ENCODE measurements at places on chromosomes 7 and 10.

- DNase-seq = no peak
These were observed 116.1 kb downstream of the GPR37 start for GRCh38 chr7:124649397-124650014.

DNA sequence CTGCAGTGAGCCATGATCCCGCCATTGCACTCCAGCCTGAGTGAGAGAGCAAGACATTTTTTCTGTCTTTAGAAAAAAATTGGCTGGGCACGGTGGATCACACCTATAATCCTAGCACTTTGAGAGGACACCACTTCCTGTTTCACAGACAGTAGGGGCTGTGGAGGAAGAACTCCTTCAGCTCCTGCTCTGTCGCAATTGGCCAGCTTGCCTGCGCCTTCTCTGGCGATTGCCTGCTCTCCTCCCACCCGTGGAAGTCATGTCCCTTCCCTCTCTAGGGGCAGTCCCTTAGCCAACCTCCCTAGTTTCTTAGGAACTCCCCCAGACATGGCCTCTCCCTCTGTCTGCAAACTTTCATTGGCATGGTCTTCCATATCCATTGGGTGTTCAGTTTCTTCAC is 8.7 kb downstream of the PDSS1 start:
- DNase-seq = no peak

DNA sequence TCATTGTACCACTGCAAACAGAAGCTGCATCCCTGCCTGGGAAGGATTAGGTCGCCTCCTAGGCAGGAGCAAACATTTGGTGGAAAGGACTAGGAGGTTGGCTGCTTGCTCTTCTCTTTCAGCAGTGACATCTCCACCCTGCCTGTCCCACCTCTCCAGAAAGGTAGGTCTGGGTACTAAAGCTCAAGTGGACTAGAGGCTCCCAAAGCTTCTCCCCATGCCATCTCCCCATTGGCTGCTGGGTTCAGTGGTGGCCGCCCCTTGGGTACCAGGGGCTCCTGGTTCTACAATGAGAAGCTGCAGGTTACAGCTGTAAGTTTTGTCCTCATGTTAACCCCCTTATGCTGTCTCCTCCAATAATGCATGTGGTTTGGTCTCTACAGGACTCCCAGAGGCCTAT is 180.7 kb upstream of the MKI67 start:
- DNase-seq = no peak

- no peak for DNase-seq
These were observed 83.2 kb downstream of the CAMK1D start for GRCh38 chr10:12432402-12433189.

GRCh38 chr7:11858622-11859302 is 26.8 kb upstream of the THSD7A start:
- DNase-seq = no peak

DNA sequence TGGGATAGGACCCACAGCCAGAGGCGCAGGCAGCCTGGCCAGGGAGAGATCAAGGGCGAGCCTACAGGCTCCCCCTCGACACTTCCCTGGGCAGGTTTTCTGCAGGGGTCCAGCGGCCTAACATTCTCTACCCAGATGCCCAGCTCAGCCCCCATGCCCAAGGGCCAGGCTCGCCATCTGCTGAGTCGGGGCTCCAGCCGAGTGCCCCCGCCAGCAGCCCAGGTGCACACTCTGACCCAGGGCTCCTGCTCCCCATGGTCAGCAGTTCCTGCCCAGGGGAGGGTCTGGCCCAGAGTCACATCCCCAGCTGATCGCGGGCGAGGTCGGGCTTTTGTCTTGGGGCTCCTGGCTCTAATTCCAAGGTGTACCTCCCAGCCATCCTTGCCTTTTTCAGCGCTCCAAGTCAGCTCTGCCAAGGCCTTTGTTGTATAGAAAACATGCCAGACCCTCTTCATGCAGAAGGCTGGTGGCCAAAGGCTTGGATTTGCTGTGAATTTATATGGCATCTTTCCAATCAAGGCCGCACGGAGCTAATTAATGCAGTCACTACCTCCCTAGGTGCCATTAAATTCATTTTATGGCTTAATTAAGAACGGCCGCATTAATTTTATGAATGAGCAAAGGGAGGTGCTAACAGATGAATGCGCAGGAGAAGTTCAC is 120.6 kb downstream of the LRRC18 start:
- no peak for DNase-seq

- no peak for DNase-seq
These were observed 219.5 kb upstream of the HPS1 start for GRCh38 chr10:98666276-98666675.

- DNase-seq = no peak
These were observed 87.9 kb upstream of the PLXDC2 start for GRCh38 chr10:19728376-19728775.

DNA sequence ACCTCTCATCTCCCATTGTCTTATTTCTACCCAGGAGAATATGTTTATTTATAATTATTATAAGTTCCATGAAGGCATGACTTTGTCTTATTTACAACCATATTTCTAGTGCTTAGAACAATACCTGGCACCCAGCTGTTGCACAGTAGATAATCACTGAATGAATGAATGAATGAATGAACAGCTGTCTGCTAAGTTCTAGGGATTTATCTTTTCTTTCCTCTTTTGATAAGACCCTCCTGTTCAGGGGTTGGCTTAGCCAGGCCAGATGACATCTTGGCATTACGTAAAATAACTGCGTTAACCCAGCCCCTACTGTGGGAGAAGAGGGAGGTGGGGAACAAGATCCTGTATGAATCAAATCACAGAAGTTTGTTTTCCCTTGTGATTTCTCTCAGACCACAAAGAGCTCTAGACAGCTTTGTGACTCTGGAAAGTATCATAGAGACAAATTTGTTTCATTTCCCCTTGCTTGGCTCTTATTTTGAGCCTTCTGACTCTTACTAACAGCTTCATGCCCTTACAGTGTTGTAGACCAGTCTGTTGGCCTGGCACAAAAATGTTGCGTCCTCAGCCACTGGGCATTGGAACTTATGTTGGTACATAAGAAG is 8.4 kb downstream of the ZNF862 start:
- DNase-seq = no peak

- peak; percentile 67 for DNase-seq
These were observed 99.4 kb downstream of the CTBP2 start for GRCh38 chr10:125060826-125061556.

GRCh38 chr7:119935418-119936025 is 337.5 kb upstream of the KCND2 start:
- DNase-seq = no peak

DNA sequence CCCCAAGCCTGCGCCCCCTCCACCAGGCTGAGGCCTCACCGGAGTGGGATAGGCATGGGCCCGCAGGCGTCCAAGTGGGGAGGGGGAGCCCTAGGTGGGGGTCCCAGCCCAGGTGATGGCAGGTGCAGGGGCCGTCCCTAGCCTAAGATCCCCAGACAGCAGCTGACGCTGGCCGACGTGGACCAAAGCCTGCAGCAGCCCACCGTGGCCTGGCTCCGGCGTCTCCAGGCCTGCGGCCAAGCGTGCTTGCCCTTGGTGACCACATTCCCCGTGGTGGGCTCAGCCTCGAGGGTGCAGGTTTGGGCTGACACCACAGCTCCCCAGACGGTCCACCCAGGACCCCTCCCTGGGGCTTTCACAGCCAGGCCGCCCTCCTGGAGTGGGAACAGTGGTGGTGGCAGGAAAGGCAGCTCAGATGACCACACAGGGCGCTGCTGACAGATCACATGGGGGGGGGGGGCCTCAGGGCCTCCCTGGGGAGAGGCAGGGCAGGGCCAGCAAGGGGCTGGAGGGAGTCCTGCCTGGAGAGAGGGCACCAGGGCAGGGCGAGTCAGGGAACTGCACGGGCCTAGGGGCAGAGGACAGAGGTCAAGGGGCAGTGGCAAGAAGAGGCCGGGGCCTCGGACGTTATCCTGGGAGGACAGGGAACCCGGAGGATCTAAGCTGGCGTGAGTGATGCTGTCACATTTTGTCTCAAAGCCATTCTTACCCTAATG is 767 bp upstream of the ADAM8 start:
- DNase-seq = no peak

GRCh38 chr10:31897506-31897905 is 31.1 kb downstream of the ARHGAP12 start:
- no peak for DNase-seq

DNA sequence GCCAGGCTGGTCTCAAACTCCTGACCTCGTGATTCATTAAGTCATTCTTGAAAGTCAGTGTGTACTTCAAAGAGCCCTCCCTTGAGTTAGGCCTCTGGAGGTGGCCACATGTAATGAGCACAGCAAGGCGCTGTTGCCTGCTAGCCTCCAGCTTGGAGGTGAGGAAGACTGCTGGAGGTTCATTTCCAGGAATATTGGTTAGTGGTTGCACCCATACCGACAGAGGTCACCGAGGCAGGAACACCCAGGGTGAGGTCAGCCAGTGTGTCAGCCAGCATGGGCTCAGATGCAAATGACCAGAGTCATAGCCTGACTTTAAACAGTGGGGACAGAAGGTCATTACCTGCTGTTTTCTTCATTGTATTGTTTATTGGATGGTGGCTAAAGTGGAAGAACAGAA is 85.0 kb downstream of the PLPP4 start:
- DNase-seq = no peak

GRCh38 chr10:128812000-128812399 is 655.0 kb upstream of the MGMT start:
- no peak for DNase-seq

GRCh38 chr10:59888781-59889435 is 17.4 kb downstream of the CCDC6 start:
- DNase-seq = no peak

DNA sequence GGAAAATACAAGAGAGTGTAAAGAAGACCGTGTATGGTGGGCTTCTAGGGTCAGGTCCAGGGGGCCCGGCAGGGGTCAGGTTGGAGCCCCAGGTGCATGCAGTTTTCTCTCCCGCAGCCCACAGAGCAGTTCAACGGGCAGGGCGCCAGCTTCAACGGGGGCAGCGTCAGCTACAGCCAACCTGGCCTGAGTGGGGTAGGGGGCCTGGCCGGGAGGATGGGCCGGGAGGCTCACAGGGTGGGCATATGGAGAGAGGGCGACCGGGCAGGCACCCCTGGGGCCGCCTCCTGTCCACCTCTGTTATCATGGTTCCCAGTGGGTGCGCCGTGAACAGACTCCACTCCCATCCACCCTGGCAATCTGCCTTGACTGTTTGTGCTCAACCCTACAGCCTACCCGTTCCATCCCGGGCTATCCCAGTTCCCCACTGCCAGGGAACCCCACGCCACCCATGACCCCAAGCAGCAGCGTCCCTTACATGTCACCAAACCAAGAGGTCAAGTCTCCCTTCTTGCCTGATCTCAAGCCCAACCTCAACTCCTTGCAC is 11.5 kb downstream of the ZMIZ2 start:
- DNase-seq = no peak

DNA sequence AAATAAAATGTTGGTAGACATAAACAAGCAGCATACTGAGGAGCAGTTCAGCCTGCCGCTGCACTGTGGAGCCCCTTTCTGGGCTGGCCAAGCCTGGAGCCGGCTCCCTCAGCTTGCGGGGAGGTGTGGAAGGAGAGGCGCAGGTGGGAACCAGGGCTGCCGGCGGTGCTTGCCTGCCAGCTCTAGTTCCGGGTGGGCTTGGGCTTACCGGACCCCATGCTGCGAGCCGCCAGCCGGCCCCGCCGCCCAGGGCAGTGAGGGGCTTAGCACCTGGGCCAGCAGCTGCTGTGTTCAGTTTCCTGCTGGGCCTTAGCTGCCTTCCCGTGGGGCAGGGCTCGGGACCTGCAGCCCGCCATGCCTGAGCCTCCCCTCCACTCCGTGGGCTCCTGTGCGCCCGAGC is 672.9 kb upstream of the POM121L12 start:
- no peak for DNase-seq

- DNase-seq = no peak
These were observed 12.0 kb downstream of the EEPD1 start for GRCh38 chr7:36165059-36165458.

GRCh38 chr10:124541076-124541903 is 79.7 kb downstream of the LHPP start:
- DNase-seq = no peak

DNA sequence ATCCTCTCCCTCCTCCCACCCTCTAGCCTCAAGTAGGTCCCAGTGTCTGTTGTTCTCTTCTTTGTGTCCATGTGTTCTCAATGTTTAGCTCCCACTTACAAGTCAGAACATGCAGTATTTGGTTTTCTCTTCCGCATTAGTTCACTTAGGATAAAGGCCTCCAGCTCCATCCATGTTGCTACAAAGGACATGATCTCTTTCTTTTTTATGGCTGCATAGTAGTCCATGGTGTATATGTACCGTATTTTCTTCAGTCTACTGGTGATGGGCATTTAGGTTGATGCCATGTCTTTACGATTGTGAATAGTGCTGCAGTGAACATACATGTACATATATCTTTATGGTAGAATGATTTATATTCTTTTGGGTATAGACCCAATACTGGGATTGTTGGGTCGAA is 1.6 kb upstream of the GOT1 start:
- DNase-seq = no peak

- DNase-seq = no peak
These were observed 170.7 kb downstream of the GATA3 start for GRCh38 chr10:8225187-8225586.

GRCh38 chr10:47294057-47294456 is 5.9 kb upstream of the GDF10 start:
- no peak for DNase-seq

DNA sequence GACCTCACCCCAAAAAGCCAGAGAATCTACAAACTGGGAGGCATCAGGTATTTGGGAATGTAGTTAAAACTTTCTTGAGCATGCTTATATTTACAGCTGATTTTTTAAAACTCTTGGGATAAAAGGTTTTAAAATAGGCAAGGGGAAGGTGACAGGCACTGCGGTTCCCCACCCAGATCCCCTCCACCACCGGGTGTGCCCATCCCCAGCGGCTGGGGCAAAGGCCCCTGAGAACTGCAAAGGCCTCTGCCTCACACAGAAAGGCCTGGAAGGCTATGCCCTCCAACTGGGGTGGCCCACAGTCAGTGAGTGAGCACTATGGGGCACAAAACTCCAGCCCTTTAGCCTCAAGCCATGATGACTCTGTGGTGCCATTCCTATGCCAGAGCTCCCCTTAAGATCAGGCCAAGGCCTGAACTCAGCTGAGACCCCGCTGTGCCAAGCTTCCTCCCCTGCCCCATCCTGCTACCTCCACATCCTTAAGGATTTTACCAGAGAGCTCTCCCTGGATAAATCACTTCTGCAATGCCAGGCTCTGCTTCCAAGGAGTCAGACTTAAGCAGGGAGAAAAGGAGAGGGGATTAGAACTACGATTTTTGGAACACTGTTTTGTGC is 299.1 kb downstream of the GRID1 start:
- DNase-seq = no peak

DNA sequence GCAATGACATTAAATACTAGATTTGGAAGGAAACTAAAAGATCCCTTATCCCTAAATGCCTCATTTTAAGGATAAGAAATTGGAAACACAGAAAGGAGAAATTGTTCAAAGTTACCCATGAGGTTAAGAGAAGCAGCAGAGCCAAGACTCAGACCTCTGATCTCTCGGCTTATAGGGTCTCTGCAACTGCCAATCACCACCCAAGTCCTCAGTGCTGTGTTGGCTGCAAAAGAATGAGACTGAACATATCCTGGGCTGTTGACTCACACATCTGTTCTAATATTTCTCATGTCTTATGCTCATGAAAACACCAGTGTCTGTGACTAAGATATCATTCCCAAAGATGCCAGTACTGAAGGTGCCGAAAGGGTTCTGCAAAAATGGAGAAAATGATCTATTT is 153.3 kb downstream of the XPNPEP1 start:
- no peak for DNase-seq
